ENCODE measurements at places on chromosomes 13 and 19.

DNA sequence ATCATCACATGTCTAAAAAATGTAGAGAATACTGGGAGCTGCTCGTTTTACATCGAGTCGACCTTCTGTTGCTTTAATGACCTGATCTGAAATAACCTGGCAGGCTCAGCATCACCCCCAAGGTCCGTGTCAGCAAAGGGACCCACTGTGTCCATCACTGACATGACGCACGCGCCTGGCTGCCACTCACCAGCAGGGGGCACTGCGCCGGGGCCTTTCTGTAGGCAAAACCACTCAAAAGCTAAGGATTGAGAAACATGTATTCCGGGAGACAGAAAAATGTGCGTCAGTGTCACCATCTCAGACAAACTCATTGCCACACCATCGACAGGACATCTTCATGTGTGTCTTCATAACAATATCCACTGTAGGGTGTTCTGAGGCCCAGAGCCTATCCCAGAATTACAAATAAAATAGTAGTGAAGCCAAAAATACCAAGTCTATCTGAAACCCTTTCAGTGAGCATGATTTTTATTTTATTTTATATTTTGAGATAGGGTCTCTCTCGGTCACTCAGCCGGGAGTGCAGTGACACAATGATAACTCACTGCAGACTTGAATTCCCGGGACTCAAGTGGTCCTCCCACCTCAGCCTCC is 130.3 kb upstream of the LSM14A start:
- no peaks in the 10 kb centered on the region for H3K4me1 ChIP-seq
- peak; percentile 69 for DNase-seq

DNA sequence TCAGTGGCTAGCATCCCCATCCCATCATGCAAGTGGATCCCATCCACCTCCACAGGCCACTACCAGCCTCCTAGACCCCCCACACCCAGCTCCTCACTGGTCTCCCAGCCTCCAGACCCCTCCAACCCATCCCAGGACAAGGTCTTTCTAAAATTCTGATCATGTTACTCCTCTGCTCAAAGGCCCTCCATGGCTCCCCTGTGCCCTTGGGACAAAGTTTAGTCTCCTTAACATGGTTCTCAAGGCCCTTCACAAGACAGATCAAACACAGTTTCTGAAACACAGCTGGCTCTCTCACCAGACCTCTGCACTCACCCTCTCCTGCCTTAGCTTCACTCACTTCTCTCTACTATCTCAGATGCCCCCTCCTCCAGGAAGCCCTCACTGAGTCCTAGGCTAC is 9.3 kb downstream of the CEACAM19 start:
- no peaks in the 10 kb centered on the region for H3K27me3 ChIP-seq
- H3K27ac ChIP-seq = no peak overlapping the region
- no peaks in the 10 kb centered on the region for H3K36me3 ChIP-seq
- no peak for DNase-seq
- no peak overlapping the region for H3K4me3 ChIP-seq

GRCh38 chr13:112175162-112176075 is 108.5 kb downstream of the SOX1 start:
- H3K27me3 ChIP-seq = peaks cover 56% of the 10 kb centered on the region
- H3K36me3 ChIP-seq = no peaks in the 10 kb centered on the region
- no peak overlapping the region for H3K4me3 ChIP-seq
- DNase-seq = peak; percentile 17
- no peak overlapping the region for H3K27ac ChIP-seq

GRCh38 chr19:46639358-46640182 is 3.6 kb upstream of the GNG8 start:
- peaks cover 34% of the 10 kb centered on the region for H3K27me3 ChIP-seq
- H3K4me1 ChIP-seq = peaks cover 8% of the 10 kb centered on the region
- peak; percentile 83 for DNase-seq
- H3K4me3 ChIP-seq = no peak overlapping the region
- H3K27ac ChIP-seq = no peak overlapping the region

DNA sequence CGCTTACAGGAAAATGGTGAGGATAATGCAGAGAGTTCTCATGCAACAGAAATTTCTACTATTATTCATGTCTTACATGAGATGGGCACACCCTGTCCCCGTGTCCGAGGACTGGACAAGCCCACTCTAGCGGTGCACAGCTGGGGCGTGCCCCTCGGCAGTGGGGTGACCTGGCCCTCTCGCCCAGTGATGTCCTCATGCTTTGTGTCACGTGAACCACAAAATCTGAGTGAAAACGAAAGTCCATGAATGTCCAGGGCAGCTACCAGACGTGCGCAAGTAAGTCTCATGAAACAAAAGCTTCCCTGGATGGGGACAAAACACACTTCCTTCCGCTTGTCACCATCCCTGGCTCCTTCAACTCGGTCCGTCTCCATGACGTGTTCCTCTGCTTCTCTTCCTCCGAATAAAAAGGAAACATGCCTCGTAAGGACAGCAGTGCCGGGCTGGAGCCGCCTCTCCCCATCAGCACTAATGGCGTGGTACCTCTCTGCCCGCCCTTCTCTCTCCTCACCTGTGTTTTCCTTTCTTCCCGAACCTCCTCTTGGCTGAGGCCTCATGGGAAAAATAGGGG is 45.6 kb downstream of the ANKRD10 start:
- peaks cover 19% of the 10 kb centered on the region for H3K4me1 ChIP-seq
- no peak overlapping the region for H3K27ac ChIP-seq
- H3K27me3 ChIP-seq = no peaks in the 10 kb centered on the region
- no peaks in the 10 kb centered on the region for H3K36me3 ChIP-seq
- H3K4me3 ChIP-seq = no peak overlapping the region

DNA sequence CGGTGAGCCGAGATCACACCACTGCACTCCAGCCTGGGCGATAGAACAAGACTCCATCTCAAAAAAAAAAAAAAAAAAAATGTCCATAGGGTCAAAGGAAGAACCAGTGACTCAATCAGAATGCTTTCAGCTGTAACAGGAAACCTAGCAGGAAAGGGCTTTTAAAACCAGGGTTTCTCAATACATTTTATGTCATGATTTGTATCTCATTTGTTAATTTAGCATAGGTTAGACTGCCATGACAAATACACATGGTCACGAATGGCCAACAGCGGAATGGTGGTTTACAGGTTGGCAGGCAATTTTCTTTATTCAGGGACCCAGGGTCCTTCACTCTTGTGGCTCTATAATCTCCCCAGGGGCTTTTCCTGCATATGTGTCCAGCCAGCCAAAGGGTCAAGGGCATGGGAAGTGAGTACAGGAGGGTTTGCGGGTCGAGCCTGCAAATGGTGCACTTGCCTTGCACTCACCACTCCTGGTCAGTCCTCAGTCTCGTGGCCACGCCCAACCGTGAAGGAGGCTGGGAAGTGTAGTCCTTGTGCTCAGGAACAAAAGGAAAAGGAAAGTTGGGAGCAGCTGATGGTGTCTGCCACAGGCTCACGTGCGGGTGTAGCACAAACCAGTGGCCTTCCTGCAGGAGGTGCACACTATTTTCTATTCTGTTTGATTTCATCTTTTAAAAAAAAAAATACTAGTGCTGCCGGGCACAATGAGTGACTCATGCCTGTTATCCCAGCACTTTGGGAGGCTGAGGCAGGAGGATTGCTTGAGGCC is 14.8 kb downstream of the DHX34 start:
- no peak overlapping the region for H3K4me3 ChIP-seq
- H3K27me3 ChIP-seq = no peaks in the 10 kb centered on the region
- no peaks in the 10 kb centered on the region for H3K4me1 ChIP-seq

DNA sequence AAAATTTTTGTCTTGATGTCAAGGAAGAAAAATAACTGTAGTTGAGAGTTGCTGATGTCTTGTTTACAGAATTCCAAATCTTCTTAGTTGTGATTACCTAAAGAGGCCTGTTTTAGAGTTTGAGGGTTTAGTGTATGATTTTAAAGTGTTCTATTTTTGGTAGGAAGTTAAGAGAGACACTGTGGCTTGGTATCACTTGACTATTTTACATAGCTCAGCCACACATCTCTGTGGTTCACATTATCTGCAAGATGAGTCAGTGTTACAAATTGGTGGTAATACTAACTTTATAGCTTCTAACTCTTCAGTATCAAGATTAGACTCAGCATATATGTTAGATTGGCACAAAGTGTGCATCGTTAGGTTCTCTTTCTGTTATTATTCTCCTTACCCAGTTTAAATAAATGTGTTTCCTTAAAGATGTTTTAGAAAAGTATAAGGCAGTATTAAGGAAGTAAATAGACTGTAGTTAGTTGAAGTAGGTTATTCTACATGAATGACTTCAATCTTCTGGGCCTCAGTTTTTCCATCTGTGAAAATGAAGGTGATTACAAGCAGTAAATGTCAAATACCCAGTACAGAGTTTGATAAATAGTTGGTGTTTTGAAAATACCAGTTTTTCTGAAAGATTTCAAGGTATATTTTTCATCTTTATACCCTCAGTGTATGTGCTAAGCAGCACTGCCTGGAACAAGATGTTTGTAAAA is 33.4 kb downstream of the COG6 start:
- no peak for DNase-seq
- no peak overlapping the region for H3K4me3 ChIP-seq
- peaks cover 11% of the 10 kb centered on the region for H3K36me3 ChIP-seq

GRCh38 chr19:40688309-40688708 is 2.1 kb downstream of the NUMBL start:
- DNase-seq = no peak
- H3K36me3 ChIP-seq = peaks cover 18% of the 10 kb centered on the region
- no peak overlapping the region for H3K4me3 ChIP-seq
- no peaks in the 10 kb centered on the region for H3K27me3 ChIP-seq
- H3K27ac ChIP-seq = no peak overlapping the region

GRCh38 chr13:110794209-110794608 is 80.7 kb downstream of the ING1 start:
- peaks cover 8% of the 10 kb centered on the region for H3K4me1 ChIP-seq
- no peak overlapping the region for H3K27ac ChIP-seq
- peaks cover 11% of the 10 kb centered on the region for H3K27me3 ChIP-seq

DNA sequence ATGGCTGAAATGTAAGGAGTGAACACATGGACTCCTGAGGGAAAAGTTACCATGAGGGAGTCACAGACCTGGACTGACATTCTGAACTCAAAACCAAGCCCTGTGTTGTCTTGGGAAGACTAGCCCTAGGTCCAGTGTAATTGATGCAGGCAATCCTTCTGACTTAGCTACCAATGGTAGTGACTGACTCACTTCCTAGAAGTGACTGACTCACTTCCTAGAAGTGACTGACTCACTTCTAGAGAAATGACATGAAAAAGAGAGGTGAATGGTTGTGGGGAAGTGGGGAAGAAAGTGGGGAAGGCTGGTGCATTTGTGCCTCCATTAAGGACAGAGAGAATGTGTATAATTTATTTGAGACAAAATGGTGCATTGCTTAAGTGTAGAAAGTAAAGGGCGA is 49.9 kb downstream of the EDNRB start:
- peaks cover 5% of the 10 kb centered on the region for H3K36me3 ChIP-seq
- DNase-seq = no peak
- no peak overlapping the region for H3K4me3 ChIP-seq

DNA sequence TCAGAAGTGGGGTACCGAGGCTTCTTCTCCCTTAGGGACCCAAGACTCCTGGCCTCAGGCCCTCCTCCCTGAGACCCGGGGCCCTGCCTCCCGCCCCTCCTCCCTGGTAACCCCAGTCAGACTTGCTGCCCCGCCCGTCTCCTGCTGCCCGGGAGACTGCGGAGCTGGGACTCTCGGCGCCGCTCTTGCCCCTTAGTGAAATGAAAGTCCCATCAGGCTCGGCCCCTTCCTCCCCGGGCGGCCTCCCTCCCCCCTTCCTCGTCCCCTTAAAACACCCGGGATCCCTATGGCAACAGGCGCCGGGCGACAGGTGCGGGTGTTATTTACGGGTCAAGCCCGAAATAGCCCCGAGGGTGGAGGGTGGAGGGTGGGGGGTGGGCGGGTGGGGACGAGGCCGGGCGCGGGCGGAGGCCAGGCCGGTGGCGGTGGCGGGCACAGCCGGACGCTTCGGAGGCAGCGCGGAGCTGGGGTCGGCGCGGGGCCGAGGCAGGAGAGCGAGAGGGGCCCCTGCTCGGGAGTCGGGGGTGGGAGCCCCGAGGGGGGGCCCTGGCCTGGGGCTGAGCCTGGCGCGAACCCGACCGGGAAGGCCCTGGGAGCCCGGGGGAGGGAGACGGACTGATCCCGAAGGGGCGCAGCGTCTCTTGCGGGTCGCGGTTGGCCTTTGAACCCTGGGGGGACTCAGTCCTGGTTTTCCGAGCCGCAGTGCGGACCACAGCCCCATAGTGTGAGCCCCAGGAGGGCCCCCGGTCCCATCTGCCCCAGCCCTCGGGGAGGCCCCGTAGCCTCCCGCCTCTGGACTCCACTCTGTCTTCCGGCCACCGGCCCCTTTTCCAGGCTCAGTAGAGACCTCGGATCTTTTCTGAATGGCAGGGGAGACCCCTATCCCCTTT is at the start of gene CACNG6:
CACNG6 (plus strand) TSS at position 414 of the 890 bp plus-strand sequence. CDS start 1,241 bp downstream, outside the sequence.
- peaks cover 10% of the 10 kb centered on the region for H3K4me1 ChIP-seq
- H3K27me3 ChIP-seq = peaks cover 20% of the 10 kb centered on the region
- peak within 1 kb of the TSS; percentile 62 for H3K27ac ChIP-seq
- H3K36me3 ChIP-seq = no peaks in the 10 kb centered on the region

DNA sequence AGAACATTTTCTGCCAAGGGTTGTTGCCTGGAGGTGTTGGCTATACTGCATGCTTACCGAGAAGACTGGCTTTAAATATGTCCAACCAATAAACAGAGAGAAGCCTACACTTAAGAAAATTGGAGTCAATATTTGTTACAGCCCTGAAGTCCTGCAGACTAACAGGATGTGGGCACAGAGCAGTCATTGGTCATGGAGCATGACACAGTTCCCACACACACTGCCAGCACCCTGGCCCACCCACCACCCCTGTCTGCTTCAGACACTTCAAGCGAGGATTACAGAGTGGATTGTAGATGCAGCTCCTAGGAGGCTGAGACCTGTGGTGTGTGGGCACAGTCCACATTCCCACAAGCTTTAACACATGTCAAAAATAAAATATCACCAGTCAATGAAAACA is 21.0 kb upstream of the SERP2 start:
- no peaks in the 10 kb centered on the region for H3K36me3 ChIP-seq
- no peak for DNase-seq
- peaks cover 24% of the 10 kb centered on the region for H3K4me1 ChIP-seq
- H3K27me3 ChIP-seq = peaks cover 3% of the 10 kb centered on the region
- no peak overlapping the region for H3K27ac ChIP-seq

DNA sequence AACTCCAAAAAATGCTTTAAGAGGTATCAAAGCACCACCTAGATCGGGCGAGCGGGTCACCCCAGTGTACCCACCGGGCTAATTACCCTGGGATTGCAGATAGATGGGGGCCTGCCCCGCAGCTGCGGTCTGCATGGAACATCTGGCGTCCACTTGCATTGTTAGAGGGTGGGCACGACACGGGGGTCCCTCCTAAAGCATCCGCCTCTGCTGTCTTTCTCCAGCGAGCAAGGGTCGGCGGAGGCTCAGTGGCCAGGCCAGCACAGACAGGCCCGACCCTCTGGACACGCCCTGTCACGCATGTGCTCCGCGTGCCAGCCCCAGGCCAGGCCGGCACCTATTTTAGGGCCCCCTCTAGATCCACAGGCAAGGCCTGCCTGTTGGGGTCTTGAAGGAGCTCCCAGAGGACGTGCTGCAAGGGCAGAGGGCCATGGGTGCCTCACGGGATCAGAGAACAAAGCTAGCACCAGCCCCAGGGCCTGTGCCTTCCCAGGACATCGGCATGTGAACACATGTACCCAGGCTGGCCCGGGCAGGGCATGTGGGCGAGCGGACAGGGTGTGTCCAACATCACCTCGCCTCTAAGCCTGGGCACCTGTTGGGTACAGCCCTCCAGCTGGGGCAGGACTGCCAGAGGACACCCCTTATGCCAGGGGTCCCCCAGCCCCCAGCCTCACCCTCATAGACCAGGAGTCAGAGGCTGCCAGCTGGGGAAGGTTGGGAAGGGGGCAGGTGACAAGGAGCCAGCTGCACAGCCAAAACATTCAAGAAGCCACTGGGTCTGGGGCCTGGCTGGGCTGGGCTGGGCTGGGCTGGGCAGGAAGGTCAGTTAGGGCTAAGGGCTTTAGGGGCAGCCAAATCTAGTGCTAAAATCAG is 35.6 kb upstream of the NANOS3 start:
- no peaks in the 10 kb centered on the region for H3K36me3 ChIP-seq
- H3K4me3 ChIP-seq = peak overlapping the region; percentile 84
- no peaks in the 10 kb centered on the region for H3K27me3 ChIP-seq
- peak overlapping the region; percentile 87 for H3K27ac ChIP-seq
- peaks cover 42% of the 10 kb centered on the region for H3K4me1 ChIP-seq

All from mesothelial cell of epicardium (in vitro differentiated cells).